Mesenchymal stem cell (in vitro differentiated cells and primary cell): ENCODE measurements at places on chromosomes 4 and X.

GRCh38 chr4:128025319-128025718, 35.8 kb upstream of the LARP1B start:
- no peak for DNase-seq

DNA sequence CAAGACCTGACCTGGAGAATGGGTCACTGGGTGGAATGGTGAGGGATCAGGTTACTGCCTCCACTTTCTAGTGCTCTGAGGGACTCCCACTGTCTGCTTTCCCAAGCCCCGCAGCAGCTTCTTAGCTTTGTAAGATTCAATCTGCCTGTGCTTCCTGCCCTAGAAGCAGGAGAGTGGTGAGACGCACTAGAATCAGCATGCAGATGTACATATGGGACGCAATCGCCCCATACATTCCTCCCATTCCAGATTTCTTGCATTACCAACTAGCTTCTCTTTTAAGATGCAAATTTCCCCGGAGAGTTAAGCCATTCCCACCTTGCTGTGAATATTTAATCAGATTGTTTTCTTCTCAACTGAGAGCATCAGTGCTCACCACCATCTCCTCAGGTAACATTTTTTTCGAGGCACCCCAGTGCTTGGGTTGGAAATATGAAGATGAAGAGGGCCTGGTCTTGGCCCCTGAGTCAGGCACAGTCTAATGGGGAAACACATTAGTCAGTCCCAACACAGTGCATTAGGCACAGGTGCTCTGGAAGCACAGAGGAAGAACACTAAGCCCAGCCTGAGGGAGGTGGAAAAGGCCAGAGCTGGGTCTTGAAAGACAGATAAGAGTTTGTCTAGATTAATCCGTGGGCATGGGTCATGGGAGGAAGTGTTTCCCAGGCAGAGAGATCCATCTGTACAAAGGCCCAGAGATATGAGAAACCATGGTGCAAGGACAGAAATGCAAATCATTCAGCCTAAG, 66.7 kb upstream of the PRPS1 start:
- DNase-seq: no peak

DNA sequence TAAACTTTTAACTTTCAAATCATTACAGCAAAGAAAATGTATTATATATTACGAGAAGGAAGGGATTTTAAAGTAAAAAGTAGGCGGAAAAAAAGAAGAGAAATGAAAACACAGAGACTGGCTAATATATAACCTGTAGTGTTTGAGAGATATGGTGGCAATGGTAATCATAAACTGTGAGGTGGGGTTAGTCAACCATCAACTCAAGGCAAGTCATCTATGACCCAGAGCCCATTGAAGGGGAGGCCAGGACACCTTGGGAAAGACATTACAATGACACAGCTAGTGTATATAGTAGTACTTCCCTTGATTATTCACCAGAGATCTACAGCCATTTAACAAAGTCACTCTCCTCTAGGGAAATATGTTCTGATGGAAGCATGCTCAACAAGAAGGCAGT, 423.9 kb upstream of the PITX2 start:
- DNase-seq: no peak

DNA sequence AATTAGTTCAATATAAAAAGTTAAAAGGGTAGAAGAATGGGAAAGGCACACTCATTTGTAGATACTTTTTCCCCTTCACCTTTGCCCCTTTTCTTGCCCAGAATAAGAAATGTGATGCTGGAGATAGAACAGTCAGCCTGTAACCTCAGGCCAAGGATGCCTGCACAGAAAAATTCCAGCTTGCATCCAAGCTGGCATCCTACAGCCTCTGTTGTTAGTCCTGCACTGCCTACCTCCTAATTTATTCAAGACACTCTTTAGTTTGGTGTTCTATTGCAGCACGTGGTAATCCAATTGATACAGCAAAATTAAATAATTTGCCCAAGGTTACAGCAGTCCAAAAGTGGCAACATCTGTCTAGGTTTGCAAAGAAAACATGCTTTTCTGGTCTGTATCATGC, 9.7 kb upstream of the USO1 start:
- no peak for DNase-seq
